Endothelial cell (in vitro differentiated cells): ENCODE measurements at places on chromosomes 3 and 15.

- H3K4me1 ChIP-seq, result no peaks in the 10 kb centered on the region
- H3K27me3 ChIP-seq, result no peaks in the 10 kb centered on the region
- no peak overlapping the region for H3K27ac ChIP-seq
- DNase-seq, result no peak
- no peak overlapping the region for H3K4me3 ChIP-seq
Observed at GRCh38 chr15:51180011-51180410, 85.3 kb upstream of the TNFAIP8L3 start.

DNA sequence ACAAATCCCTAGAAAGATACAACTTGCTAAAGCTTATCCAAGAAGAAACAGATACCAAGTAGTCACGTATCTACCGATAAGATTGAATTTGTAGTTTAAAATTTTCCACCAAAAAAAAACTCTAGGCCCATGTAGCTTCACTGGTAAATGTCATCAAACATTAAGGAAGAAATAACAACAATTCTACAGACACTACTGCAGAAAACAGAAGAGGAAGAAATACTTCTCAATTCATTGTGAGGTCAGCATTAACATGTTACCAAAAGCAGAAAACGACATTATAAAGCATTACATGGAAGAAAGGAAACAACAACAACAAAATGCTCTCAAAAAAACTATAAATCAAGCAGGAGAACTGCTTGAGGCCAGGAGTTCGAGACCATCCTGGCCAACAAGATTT is 27.5 kb upstream of the TM4SF19 start:
- no peaks in the 10 kb centered on the region for H3K4me1 ChIP-seq
- no peak for DNase-seq
- H3K36me3 ChIP-seq, result peaks cover 22% of the 10 kb centered on the region
- no peaks in the 10 kb centered on the region for H3K27me3 ChIP-seq
- no peak overlapping the region for H3K4me3 ChIP-seq

DNA sequence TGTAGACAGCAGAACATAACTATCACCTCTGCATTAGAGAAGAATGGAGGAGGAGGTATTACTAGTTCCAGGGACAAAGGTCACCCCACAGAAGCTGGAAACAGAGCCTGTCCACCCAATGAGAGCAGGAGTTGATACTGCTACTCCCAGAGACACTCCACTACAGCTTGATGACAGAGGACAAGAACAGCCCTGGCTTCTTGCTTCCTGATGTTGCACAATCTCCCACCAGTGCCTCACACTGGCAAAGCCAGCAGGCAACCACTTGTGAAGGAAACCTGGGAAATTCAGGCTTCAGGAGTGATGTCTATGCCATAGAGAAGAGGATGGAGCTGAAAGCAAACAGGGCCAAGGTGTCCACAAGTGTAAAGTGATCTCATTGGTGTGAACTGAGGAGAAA is 78.0 kb upstream of the POU1F1 start:
- no peaks in the 10 kb centered on the region for H3K36me3 ChIP-seq
- no peak overlapping the region for H3K4me3 ChIP-seq
- no peak for DNase-seq
- no peaks in the 10 kb centered on the region for H3K27me3 ChIP-seq
- H3K4me1 ChIP-seq, result no peaks in the 10 kb centered on the region

GRCh38 chr3:65886391-65886790 is 152.3 kb downstream of the MAGI1 start:
- H3K27me3 ChIP-seq, result no peaks in the 10 kb centered on the region
- peak overlapping the region; percentile 71 for H3K27ac ChIP-seq
- H3K36me3 ChIP-seq, result no peaks in the 10 kb centered on the region
- no peak overlapping the region for H3K4me3 ChIP-seq
- H3K4me1 ChIP-seq, result peaks cover 21% of the 10 kb centered on the region

DNA sequence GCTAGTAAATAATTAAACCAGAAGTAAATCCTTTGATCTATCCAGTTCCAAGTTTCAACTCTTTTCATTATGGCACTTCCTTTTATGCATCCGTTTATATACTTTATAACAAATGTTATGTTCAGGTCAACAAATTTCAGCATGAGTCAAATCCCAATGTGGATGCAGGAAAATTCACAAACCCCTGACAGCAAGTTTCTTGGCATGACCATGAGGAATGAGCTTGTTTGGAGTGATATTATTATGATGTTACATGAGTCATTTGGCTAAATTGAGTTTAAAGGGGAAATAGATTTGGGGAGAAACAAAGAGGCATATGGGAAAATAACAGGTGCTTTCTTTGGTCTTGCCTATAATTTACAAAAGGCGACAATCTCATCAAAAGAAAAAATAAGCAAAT is 32.1 kb upstream of the KCNMB2 start:
- H3K36me3 ChIP-seq, result no peaks in the 10 kb centered on the region
- no peak overlapping the region for H3K27ac ChIP-seq
- H3K27me3 ChIP-seq, result peaks cover 2% of the 10 kb centered on the region
- no peak overlapping the region for H3K4me3 ChIP-seq

GRCh38 chr15:39799552-39800011 is 16.9 kb upstream of the FSIP1 start:
- H3K27me3 ChIP-seq, result peaks cover 4% of the 10 kb centered on the region
- H3K4me1 ChIP-seq, result peaks cover 5% of the 10 kb centered on the region
- H3K27ac ChIP-seq, result no peak overlapping the region

DNA sequence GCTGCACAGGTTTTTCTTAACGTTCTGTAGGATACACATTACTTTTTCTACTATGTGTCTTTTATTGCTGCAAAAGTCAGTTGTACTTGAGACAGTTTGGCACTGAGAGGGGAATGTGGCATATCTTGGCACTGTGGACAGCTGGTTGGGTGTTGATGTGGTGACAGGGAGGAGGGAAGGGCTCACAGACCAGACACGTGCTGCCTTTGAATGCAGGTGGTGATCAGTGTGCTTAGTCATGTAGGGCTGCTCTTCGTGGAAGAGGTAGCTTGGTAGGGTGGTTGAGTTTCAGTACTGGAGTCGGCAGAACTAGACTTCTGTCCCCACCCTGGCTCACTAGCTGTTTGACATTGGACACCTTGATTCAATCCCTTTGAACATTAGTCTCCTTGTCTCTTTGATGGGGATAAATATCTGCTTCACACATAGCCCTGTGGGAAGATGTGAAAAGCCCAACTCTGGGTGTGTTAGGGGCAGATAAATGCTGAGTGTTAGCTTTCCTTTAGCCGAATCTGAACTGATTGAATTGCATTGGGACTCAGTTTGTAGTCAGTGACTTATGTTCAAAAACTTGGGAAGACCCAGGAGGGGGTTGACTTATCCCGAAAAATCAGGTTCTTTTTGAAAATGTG is 108.4 kb downstream of the PTPRG start:
- no peak for DNase-seq
- no peak overlapping the region for H3K4me3 ChIP-seq
- H3K27me3 ChIP-seq, result no peaks in the 10 kb centered on the region
- H3K36me3 ChIP-seq, result no peaks in the 10 kb centered on the region
- peaks cover 5% of the 10 kb centered on the region for H3K4me1 ChIP-seq

- peaks cover 4% of the 10 kb centered on the region for H3K4me1 ChIP-seq
- no peak overlapping the region for H3K4me3 ChIP-seq
- no peak for DNase-seq
- no peaks in the 10 kb centered on the region for H3K27me3 ChIP-seq
- no peak overlapping the region for H3K27ac ChIP-seq
- H3K36me3 ChIP-seq, result peaks cover 4% of the 10 kb centered on the region
Observed at GRCh38 chr15:63703641-63704240, 106.6 kb downstream of the FBXL22 start.

- no peaks in the 10 kb centered on the region for H3K27me3 ChIP-seq
- no peak overlapping the region for H3K4me3 ChIP-seq
- DNase-seq, result no peak
- H3K36me3 ChIP-seq, result no peaks in the 10 kb centered on the region
- H3K27ac ChIP-seq, result no peak overlapping the region
Observed at GRCh38 chr3:159001711-159002110, 199.9 kb downstream of the MFSD1 start.

- H3K4me3 ChIP-seq, result no peak overlapping the region
- H3K36me3 ChIP-seq, result no peaks in the 10 kb centered on the region
- peaks cover 6% of the 10 kb centered on the region for H3K27me3 ChIP-seq
- no peak overlapping the region for H3K27ac ChIP-seq
- no peak for DNase-seq
Observed at GRCh38 chr15:45618813-45619212, 16.0 kb upstream of the SQOR start.

GRCh38 chr3:168342946-168343850 is 247.5 kb upstream of the GOLIM4 start:
- no peak overlapping the region for H3K27ac ChIP-seq
- no peak for DNase-seq
- peaks cover 18% of the 10 kb centered on the region for H3K4me1 ChIP-seq
- no peaks in the 10 kb centered on the region for H3K27me3 ChIP-seq
